ENCODE measurements at places on chromosomes 5 and 9.

GRCh38 chr9:18124760-18125159 is 349.2 kb upstream of the ADAMTSL1 start:
- DNase-seq, result no peak

DNA sequence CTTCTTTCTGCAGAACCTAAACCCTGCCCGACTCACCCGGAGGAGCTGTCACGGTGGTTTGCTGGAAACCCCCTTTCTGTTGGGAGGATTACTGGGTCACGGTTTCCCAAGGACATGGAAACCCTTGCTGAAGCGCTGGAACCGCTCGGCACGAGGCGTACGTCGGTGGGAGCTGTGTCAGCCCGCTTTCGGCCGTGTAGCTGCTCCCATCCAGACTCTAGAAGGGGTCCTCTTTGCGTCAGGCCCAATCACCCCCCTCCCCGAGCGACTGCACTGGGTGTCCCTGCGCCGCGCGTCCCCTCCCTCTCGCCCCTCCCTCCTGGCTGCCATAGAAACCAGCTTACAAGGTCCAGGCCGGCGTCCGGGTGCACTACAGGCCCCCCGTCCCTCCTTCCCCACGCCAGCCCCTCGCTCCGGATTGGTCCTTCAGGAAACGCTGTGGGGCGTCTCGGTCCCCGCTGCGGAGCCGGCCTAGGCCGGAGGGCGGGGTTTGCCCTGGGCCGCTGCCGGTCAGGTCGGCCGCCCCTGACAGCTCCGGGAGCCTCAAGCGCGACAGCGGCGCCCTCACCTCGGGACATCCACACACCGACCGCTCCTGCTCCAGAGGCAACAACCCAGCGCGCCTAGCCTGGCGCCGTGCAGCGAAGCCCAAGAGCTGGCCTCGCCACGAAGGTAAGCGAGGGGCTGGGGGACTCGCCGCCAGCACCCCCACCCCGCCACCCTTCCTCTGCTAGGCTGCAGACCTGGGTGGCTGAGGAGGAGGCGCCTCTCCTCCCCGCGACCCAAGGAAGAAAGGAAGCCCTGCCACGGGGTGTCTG is at the start of gene NIM1K:
TSS of gene NIM1K (plus strand) at position 486 of the 818 bp plus-strand sequence. CDS start 53,551 bp downstream, outside the sequence.
- DNase-seq, result peak; percentile 21

GRCh38 chr9:89428901-89429890 is 68.7 kb downstream of the SEMA4D start:
- DNase-seq, result peak; percentile 62

DNA sequence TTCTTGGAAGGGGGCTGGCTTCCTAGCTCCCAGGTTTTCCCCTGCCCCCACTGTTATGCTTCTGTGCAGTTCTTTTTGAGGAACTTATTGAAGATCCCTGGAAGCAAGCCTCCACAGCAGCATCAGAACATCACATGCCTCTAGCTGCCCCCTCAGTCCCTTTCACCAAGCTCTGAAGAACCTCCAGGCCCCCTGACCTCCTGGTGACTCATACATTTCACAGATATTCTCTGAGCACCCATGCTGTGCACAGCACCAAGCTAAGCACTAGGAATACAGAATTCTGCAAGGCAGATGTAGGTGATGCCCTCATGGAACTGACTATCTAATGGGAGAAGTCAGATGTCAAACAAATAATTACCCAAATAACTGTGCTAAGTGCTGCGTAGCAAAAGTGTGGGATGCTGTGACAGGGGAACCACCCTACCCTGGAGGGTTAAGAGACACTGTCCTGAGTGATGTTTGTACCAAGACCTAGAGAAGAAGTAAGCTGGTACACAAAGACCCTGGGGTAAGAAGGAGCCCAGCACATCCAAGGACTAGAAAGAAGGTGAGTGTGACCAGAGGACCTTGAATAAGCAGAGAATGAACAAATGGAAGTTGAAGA is 213.7 kb upstream of the NR4A3 start:
- DNase-seq, result no peak

DNA sequence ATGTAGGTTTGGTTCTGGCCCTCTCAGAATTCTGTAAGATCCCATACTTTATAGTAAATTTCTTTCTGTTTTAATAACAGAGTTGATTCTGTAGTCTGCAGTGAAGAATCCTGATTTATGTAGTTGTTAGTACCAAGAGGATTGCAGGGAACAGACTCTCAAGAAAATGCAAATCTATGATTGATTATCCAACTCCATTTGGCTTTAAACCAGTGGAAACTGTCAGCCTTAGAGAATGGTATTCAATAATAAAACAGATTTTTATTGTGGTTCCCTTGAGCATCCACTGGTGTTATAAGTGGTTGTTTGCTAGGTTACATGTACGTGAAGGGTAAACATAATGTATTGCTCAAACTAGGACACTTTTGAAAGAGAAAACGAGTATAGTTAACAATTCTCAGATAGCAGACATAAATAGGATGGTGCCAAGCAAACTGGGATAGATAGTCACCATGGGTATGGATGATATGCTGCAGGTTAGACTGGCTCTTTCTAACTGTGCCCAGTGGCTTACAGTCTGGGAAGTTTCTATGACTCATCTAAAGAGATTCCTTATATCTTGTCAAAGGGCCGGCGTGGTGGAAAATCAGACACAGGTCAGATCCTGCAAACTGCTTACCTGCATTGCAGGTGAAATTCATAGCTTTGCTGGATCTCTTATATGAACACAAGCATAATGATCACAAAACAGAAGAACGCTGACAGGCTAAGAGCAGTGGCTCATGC is 41.7 kb upstream of the RPS23 start:
- DNase-seq, result no peak

GRCh38 chr5:62256161-62257019 is 49.6 kb upstream of the KIF2A start:
- DNase-seq, result peak; percentile 31

DNA sequence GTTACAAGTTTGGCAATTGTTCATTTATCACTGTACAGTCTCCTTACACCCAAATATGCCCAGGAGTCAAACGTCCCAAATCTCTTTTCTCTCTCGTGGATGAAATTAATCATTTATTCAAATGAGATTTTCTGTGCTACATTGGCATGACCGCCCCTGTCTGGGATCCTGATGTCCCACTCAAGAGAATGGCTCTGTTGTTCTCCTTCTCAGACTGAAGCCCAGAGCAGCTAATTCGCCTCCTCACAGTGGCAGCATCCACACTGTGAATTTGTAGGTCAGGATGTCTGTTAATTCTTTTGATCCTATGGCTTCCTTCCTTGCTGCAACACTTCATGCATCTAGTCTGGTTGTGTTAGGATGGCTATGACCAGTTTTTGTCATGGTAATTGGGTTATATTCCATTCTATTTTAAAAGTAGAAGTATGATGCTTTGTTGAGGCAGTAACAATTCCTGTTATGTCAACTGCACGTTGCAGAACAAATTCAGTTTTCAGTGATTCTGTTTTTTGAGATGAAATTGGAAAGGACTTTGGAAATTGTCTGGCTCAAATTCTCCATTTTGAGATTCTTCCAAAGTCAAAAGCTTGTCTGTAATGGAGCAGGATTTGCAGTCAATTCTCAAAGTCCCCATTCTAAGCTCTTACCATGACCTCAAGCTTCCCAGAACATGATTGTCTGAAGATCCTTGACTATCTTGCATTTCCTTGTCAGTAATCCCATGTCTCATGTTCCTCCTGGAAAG is 141.5 kb upstream of the GAS1 start:
- no peak for DNase-seq

- no peak for DNase-seq
These were observed 16.4 kb downstream of the MED27 start for GRCh38 chr9:132063281-132063680.

DNA sequence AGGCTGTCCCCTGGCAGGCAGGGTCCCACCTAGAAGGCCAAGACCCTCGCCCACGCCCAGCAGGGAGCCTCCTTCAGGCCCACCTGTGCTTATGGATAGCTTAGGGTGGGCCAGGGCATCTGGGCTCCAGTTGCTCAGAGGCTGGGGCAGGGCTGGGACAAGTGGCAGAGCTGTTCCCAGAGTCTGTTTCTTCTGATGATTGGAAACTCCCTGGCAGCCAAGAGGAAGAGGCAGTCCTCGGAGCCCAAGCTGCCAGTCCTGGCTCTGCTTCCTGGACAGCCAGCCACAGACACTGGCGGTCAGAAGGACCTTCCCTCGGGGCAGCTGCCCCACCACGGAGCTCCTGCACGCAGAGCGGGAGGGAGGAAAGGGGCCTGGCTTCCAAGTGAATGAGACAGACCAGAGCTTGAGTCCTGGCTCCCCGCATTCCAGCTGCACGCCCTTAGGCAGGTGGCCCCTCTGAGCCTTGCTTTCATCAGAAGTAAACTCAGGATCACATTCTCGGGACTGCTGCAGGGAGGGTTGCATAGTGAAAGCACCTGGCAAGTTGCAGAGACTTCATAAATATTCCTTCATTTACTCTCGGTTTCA is 37.9 kb upstream of the GABRP start:
- no peak for DNase-seq

GRCh38 chr5:6759983-6760382 is 46.8 kb downstream of the TENT4A start:
- DNase-seq, result no peak

GRCh38 chr9:98410185-98410697 is 154.8 kb upstream of the TBC1D2 start:
- DNase-seq, result no peak

Measured in CD4-positive, alpha-beta T cell treated with Interleukin-1 beta for 1 hour (primary cell).